ENCODE measurements at places on chromosomes 13 and 19.
A peak's percentile ranks its signal among the peaks of the same experiment; 100 is the strongest.

GRCh38 chr19:3068071-3068470 is 5.8 kb upstream of the TLE5 start:
- peaks cover 5% of the 10 kb centered on the region for H3K4me1 ChIP-seq
- no peaks in the 10 kb centered on the region for H3K27me3 ChIP-seq
- DNase-seq = no peak
- H3K27ac ChIP-seq = no peak overlapping the region
- peaks cover 1% of the 10 kb centered on the region for H3K36me3 ChIP-seq

- peaks cover 13% of the 10 kb centered on the region for H3K4me1 ChIP-seq
- H3K27ac ChIP-seq = no peak overlapping the region
Measured at GRCh38 chr19:45395821-45396617, 8.8 kb downstream of the PPP1R13L start.

- peaks cover 2% of the 10 kb centered on the region for H3K36me3 ChIP-seq
- H3K4me1 ChIP-seq = peaks cover 60% of the 10 kb centered on the region
- H3K4me3 ChIP-seq = peak overlapping the region; percentile 31
Measured at GRCh38 chr19:3696660-3696995, 3.6 kb downstream of the PIP5K1C start.

GRCh38 chr13:50006426-50007135 is 8.7 kb upstream of the KCNRG start:
- H3K36me3 ChIP-seq = peaks cover 36% of the 10 kb centered on the region
- no peaks in the 10 kb centered on the region for H3K27me3 ChIP-seq
- H3K27ac ChIP-seq = peak overlapping the region; percentile 30
- peaks cover 38% of the 10 kb centered on the region for H3K4me1 ChIP-seq

- no peak overlapping the region for H3K27ac ChIP-seq
- H3K4me3 ChIP-seq = no peak overlapping the region
- no peaks in the 10 kb centered on the region for H3K27me3 ChIP-seq
- no peaks in the 10 kb centered on the region for H3K4me1 ChIP-seq
- DNase-seq = no peak
Measured at GRCh38 chr19:8115805-8116396, 33.5 kb downstream of the FBN3 start.

GRCh38 chr13:90246005-90246404 is 1101.5 kb upstream of the MIR17HG start:
- H3K4me3 ChIP-seq = no peak overlapping the region
- no peaks in the 10 kb centered on the region for H3K27me3 ChIP-seq
- no peaks in the 10 kb centered on the region for H3K36me3 ChIP-seq
- H3K4me1 ChIP-seq = no peaks in the 10 kb centered on the region
- DNase-seq = no peak

- H3K4me3 ChIP-seq = no peak overlapping the region
- peaks cover 4% of the 10 kb centered on the region for H3K36me3 ChIP-seq
- H3K27me3 ChIP-seq = peaks cover 10% of the 10 kb centered on the region
- no peak overlapping the region for H3K27ac ChIP-seq
- no peaks in the 10 kb centered on the region for H3K4me1 ChIP-seq
- DNase-seq = no peak
Measured at GRCh38 chr19:31266196-31266595, 83.0 kb downstream of the TSHZ3 start.

GRCh38 chr13:94712812-94713560 is 641 bp upstream of the SOX21 start:
- no peak for DNase-seq
- peaks cover 3% of the 10 kb centered on the region for H3K36me3 ChIP-seq
- H3K27me3 ChIP-seq = peaks cover 75% of the 10 kb centered on the region
- peaks cover 3% of the 10 kb centered on the region for H3K4me1 ChIP-seq
- no peak overlapping the region for H3K27ac ChIP-seq
- peak overlapping the region; percentile 42 for H3K4me3 ChIP-seq

GRCh38 chr13:43626994-43627393 is 159.8 kb downstream of the ENOX1 start:
- H3K27ac ChIP-seq = no peak overlapping the region
- no peak for DNase-seq
- peaks cover 12% of the 10 kb centered on the region for H3K27me3 ChIP-seq
- no peaks in the 10 kb centered on the region for H3K4me1 ChIP-seq
- no peaks in the 10 kb centered on the region for H3K36me3 ChIP-seq

DNA sequence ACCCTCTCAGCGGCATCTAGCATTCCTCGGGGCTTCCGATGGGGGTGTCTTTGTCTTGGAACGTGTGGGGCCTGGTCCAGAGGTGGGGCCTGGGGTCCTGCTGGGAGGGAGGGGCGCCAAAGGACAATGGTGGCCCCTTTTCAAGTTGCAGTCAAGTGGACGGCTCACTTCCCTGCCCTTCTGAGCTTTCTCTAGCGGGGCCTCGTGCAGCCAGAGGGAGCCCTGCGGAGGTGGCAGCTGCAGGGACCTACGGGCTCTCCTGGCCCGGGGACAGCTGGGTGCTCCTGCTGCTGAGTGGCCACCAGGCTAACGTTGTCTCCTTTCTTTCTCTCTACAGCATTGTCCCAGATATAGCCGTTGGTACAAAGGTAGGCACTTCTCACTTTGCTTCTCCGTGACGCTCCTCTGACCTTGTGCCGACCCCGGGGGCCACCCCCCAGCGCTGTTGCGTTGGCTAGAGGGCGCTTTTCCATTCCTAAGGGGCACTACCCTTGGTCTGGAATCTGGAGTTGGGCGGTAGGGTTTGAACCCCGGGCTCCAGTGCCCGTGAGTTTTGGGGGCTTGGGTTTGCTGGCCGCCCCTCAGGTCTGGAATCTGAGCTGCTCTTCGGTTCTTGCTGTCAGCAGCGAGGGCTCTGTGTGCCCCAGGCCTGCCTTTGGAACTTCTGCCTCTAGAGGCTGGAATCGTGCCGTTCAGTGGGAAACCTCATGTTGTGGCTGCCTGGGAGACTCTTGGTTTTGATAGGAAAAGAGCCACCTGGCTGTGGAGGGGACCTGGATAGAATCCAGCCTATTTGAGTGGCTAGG is 2.0 kb downstream of the PTBP1 start:
- peak overlapping the region; percentile 94 for H3K4me3 ChIP-seq
- peaks cover 57% of the 10 kb centered on the region for H3K4me1 ChIP-seq
- H3K27me3 ChIP-seq = no peaks in the 10 kb centered on the region

- H3K4me1 ChIP-seq = no peaks in the 10 kb centered on the region
- no peak overlapping the region for H3K27ac ChIP-seq
Measured at GRCh38 chr13:93228643-93228937, 2.0 kb downstream of the GPC6 start.

DNA sequence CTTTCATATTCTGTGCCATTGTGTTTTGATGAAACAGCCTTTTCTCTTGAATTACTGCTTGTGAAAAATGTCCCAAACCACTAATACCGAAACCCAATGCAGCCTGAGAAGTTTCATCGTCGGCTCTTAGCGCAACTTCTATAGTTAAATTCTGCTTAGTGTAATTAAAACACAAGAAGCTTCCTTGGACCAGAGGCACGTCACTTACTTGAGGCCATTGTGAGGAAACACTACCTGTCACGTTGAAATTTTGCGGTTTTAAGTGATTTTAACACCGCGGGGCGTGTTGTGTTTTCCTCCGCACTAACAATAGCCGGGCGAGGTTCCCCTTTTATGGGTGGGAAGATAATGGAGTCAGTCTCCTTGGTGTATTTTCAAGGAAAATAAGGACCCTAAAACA is 70.9 kb downstream of the GGACT start:
- no peak overlapping the region for H3K27ac ChIP-seq
- peak overlapping the region; percentile 53 for H3K4me3 ChIP-seq
- peaks cover 7% of the 10 kb centered on the region for H3K36me3 ChIP-seq
- no peaks in the 10 kb centered on the region for H3K27me3 ChIP-seq

DNA sequence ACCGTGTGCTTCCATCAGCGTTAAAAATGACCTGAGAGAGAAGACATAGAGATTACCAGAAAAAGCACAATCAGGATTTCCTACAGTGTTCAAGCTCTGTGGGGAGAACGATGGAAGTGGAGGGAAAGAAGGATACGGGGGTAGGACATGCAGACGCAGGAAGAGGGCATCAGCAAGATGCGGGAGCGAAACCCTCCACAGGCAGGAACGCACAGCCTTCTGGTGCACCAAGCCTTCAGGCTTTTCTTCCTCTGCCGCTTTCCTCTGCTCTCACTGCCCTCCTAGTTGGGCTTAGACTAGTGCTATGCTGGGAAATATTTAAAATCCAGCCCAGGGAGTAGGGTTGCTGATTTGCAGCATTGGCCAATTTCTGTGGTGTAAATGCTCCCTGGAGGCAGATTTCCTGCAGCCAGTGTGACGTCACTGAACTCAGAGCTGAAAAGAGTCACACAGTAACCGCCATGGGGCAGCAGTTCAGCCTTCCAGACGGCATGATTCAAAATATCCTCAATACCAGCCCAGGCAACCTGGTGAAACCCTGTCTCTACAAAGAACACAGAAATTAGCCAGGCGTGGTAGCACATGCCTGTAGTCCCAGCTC is 205.1 kb upstream of the SOX1 start:
- H3K27me3 ChIP-seq = peaks cover 9% of the 10 kb centered on the region
- no peak for DNase-seq
- H3K4me1 ChIP-seq = no peaks in the 10 kb centered on the region
- H3K4me3 ChIP-seq = no peak overlapping the region
- no peaks in the 10 kb centered on the region for H3K36me3 ChIP-seq

- H3K4me1 ChIP-seq = peaks cover 16% of the 10 kb centered on the region
- H3K36me3 ChIP-seq = peaks cover 20% of the 10 kb centered on the region
- no peak overlapping the region for H3K27ac ChIP-seq
- H3K27me3 ChIP-seq = no peaks in the 10 kb centered on the region
- DNase-seq = no peak
- no peak overlapping the region for H3K4me3 ChIP-seq
Measured at GRCh38 chr19:57719901-57720519, 7.4 kb downstream of the ZNF671 start.

- H3K27ac ChIP-seq = no peak overlapping the region
- no peak for DNase-seq
- H3K4me1 ChIP-seq = peaks cover 15% of the 10 kb centered on the region
- no peaks in the 10 kb centered on the region for H3K27me3 ChIP-seq
Measured at GRCh38 chr13:52461265-52461664, 6.0 kb downstream of the CKAP2 start.

DNA sequence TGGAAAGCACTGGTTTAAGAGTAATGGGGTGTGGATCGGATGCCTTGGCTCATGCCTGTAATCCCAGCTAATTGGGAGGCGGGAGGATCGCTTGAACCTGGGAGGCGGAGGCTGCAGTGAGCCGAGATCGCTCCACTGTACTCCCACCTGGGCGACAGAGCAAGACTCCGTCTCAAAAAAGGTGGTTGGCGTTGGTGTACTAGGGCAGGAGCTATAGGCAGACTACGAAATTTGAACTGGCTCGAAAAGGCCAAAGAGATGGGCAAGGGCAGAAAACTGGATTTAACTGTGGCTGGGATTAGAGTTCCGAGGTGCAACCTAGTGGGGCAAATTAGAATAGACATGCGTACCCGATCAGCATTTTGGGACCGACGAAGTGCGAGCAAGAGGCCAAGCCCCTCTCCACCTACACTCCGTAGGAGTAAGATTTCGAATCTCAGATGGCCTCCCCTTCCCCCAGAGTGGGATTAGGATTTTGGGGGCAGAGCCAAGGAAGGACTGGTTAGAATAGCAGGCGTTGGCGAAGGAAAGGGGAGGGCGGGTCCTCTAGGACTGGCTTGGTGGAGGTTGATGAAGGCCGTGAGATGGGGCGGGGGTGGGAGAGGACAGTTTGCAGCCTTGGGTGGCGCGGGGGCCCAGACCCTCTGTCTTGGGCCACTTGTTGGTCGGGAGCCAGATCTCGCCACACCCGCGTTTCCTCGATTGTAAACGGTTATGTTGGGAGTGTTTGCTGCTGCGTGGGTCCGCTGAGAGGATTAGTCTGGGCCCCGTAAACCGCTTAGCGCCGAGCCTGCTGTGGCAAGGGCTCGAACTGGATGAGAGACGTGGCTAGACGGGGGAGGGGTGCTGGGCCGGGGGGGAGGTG is 2.0 kb upstream of the INAFM1 start:
- H3K27me3 ChIP-seq = no peaks in the 10 kb centered on the region
- peaks cover 36% of the 10 kb centered on the region for H3K36me3 ChIP-seq
- peaks cover 32% of the 10 kb centered on the region for H3K4me1 ChIP-seq
- no peak for DNase-seq
- peak overlapping the region; percentile 87 for H3K4me3 ChIP-seq

DNA sequence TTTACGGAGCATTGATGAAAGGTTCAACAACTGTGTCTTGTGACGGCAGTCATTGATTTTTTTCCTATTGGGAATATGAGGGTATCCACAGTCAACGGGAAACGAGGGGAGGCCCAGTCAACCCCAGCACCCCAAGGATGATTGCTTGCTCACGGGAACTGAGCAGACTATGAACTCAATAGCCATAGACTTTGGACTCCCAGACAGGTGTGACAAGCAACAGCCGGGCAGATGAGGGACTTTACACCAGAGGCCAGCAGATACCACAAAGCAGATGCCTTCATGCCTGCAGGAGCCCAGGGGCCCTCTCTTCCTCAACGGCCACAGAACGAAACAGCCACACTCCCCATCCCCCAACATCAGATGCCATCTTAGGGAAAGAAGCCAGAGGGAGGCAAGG is 80.3 kb upstream of the FLT1 start:
- peaks cover 31% of the 10 kb centered on the region for H3K27me3 ChIP-seq
- DNase-seq = no peak
- H3K27ac ChIP-seq = no peak overlapping the region
- H3K36me3 ChIP-seq = no peaks in the 10 kb centered on the region

Data from central memory CD8-positive, alpha-beta T cell (primary cell).